GM12891 (cell line): ENCODE measurements at places on chromosomes 5 and 9.
A peak's percentile ranks its signal among the peaks of the same experiment; 100 is the strongest.

GRCh38 chr5:143206196-143207053 lies 197.1 kb downstream of the NR3C1 start:
- DNase-seq = no peak

DNA sequence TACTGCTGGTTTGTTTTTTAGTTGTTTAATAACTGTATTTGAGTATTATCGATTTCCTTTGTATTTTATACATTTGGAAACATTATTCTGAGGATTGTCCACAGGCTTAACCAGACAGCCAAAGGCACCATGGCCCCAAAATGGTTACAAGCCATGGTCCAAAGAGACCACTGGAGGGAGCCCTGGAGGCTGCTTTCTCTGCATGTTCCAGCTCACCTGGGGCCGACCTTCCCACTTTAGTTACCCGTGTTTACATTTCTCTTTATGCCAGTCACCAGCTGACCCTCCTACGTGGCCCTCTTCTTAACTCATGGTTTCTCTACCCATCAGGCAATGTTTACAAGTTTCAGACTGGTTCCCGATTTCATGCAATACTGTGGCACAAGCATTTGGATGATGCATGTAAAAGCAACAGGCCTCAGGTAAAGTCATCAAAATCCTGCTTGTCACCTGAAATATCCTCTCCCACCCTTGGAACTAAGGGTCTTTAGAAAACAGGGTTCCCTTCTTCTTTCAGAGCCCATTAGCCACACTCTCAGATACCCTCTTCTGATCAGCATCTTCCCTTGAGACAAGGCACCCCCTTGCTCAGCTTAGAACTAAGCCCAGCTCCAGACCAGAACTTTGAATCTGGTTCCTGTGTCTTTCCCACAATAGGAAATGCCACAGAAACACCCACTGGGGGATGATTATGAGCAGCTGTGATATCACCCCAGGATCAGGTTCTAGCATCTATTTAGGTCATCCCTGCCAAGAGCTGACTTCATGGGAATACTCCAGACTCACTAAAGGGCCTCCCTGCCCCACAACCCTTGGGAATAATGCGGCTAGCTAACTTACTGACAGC lies 49.9 kb upstream of the GARNL3 start:
- DNase-seq = peak; percentile 74

DNA sequence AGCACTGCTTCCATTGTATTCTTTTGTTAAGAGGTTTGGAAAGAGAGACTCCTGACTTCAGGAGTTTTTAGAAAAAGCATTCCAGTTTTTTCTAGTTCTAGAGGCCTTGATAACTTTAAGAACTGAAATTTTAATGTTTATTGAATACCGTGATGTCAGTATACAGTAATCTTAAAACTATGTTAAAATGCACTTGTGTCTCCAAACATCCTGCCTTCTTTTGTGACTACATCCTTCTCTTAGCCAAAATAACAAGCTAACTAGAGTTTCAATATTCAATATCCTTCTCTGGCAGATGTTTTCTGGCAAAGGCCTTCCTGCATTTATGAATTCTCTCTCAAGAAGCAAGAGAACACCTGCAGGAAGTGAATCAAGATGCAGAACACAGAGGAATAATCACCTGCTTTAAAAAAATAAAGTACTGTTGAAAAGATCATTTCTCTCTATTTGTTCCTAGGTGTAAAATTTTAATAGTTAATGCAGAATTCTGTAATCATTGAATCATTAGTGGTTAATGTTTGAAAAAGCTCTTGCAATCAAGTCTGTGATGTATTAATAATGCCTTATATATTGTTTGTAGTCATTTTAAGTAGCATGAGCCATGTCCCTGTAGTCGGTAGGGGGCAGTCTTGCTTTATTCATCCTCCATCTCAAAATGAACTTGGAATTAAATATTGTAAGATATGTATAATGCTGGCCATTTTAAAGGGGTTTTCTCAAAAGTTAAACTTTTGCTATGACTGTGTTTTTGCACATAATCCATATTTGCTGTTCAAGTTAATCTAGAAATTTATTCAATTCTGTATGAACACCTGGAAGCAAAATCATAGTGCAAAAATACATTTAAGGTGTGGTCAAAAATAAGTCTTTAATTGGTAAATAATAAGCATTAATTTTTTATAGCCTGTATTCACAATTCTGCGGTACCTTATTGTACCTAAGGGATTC lies 43.1 kb downstream of the NDFIP1 start:
- peak; percentile 16 for DNase-seq

- peak; percentile 18 for DNase-seq
Observed at GRCh38 chr5:126339215-126339805, 83.9 kb upstream of the GRAMD2B start.

DNA sequence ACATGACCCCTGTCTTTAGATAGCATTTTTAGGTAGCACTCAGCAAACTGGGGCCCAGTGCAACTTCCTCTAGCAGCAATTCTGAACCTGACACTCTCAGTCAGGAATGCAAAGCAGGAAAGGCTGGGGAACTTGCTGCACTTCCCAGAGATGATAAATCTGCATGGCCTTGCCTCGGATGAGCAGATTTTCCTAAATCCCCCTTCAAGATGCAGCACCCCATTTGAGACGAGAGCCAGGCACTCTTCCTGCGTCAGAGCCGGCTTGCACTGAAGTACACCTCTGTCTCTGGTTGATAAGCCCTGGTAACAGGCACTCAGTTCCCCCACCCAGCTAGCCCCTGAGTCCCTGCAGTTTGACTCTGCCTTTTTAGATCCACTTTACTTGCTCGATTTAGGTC lies 296.7 kb upstream of the PANK3 start:
- DNase-seq = no peak

GRCh38 chr9:30713243-30713642 lies 1671.2 kb upstream of the ACO1 start:
- DNase-seq = no peak

DNA sequence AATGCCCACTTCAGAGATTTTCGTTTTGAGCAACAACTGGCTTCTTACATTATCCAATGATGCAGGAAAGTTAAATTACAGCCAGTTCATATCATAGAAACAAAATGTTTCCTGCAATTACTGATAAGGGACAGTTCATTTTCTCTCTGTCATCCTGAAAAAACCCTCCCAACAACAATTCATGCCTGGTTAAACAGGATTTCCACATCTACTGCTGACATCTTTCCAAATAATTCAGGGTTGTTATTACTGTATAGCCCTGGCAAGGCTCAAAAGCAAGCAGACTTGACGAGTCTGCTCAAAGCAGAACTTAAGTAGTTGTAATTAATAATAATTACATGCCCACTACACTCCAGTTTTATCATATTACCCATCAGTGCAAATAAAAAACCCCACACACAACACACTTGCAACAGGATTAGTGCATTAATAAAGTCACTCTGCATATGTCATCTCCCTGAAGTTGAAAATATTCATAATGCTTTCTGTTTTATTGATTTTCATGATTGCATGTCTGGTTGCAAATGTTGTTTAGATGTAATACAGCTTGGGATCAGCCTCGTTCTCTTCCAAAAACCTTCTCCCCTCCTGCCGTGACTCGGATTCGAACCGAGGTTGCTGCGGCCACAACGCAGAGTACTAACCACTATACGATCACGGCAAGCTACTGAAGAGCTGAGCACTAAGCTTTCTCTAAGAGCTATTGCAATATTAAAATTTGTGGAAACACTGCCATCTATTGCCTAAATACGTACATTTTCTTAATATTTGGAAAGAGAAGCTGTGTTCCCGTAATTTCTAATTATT lies 119.6 kb upstream of the NFIB start:
- no peak for DNase-seq

GRCh38 chr5:144248015-144248414 lies 77.3 kb downstream of the KCTD16 start:
- DNase-seq = no peak

- no peak for DNase-seq
Observed at GRCh38 chr9:120931231-120932085, 4.9 kb upstream of the TRAF1 start.

DNA sequence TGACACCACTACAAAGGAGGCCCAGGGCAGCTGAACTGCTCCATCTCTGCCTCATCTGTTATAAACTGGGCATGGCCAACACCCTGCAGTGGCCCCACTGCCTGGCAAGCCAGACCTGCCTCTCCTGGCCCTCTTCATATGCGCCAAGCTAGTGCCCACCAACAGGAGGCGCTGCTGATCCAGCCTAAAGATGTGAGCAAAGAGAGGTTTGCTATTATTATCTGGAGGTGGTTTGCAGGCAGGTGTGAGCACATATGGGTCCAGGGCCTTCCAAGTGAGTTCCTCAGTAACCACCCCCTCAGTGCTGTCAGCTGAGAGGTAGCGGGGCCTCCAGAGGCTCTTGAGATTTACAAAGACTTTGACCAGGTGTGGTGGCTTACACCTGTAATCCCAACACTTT lies 232.2 kb downstream of the SYK start:
- no peak for DNase-seq

DNA sequence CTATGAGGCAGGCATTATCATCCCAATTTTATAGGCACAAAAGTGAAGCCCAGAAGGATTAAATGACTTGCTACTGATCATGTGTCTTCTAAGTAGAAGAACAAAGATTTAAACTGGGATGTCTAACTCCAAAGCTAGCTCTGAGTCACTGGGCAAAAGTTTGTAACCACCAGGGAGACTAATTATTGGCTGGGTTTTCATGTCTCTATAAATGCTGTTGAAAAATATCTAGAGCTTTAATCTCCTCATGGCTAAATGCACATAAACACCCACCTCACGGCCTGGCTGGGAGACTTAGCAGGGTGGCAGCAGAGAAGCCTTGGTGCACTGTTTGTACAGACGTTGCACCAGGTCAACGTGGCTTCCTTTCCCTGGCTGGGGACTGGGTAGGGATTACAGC lies 144.6 kb downstream of the MELK start:
- DNase-seq = no peak

DNA sequence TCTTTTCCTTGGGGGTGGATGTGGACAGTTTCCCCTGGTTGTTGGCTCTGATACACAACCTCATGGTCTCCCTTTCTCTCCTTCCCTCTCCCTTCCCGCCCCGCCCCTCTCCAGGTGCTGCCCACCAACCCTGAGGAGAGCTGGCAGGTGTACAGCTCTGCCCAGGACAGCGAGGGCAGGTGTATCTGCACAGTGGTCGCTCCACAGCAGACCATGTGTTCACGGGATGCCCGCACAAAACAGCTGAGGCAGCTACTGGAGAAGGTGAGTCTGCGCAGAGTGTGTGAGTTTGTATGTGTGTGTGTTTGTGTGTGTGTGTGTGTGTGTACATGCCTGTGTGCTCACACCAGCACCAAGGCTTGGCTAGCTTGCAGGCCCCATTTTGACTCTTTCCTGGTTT lies 2.6 kb downstream of the OLFM1 start:
- no peak for DNase-seq

GRCh38 chr9:88953381-88954029 lies 37.8 kb upstream of the S1PR3 start:
- no peak for DNase-seq

DNA sequence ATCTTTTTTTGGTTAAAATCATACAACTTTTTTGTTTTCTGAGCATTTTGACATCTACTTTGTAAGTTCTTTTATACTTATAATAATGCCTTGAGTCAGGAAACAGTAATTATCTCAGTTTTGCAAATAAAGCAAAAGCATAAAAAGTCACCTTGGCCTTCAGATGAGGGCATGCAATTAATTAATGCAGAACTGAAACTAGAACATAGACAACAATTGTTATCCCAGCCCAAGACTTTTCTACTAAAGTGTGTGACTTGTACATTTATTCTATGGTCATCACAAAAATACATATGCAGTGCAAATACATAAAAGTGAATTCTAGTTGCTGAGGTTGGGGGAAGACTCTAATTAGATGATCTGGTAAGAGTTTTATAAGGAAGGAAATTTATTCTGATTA lies 179.9 kb downstream of the ST8SIA4 start:
- DNase-seq = no peak

DNA sequence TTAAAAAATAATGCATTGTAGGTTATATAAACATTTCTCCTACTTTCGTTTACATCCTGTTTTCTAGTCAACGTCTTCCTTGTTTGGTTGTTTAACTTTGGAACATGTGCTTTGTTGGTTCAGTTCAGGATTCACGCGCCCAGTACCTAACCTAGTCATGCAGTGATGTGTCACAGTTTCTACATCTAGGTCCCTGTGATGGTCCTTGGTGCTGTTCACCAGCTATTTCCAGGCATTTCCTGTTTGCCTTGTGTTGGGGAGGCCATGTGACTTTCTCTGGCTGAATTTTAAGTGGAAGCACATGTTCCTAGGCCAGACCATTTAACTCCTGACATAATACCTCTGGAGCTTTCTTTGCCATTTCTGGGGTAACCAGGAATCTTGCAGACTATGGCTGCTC lies 292.3 kb downstream of the SMARCA2 start:
- no peak for DNase-seq

DNA sequence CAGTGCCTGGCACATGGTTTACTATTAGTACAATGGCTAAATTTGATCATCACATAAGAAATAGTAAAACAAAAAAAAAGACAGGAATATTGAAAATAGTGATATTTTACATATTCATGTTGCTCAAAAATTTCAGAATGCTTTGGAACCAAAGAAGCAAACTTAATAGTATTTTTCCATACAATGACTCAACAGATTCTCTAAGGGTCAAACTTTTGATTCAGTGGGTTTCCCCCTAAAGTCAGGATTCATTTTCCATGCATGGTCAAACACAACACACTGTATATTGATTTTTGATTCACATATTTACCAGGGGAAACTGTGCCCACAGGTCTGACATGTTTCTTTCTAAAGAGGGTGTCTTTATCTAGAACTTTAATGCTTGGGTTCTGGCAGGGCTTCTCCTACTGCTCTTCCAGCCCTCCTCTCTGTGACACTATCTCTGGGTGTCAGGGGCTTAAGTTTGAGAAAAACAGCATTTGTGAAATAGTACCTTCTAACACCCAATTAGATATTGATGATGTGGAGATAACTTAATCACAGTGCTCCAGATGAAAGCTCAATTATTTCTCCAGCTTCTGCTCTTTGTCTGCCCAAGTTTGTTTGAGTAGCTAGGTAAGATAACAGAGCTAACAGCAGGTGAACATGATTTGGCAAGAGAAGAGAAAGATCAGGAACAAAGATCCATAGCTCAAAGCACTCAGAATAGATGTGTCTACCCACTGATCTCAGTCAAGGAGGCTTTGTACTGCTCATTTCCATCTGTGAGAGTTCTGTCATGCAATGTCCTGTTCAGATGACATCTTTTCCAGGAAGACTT lies 35.5 kb upstream of the ELL2 start:
- no peak for DNase-seq

- no peak for DNase-seq
Observed at GRCh38 chr9:98104445-98104881, 14.6 kb downstream of the TRIM14 start.

DNA sequence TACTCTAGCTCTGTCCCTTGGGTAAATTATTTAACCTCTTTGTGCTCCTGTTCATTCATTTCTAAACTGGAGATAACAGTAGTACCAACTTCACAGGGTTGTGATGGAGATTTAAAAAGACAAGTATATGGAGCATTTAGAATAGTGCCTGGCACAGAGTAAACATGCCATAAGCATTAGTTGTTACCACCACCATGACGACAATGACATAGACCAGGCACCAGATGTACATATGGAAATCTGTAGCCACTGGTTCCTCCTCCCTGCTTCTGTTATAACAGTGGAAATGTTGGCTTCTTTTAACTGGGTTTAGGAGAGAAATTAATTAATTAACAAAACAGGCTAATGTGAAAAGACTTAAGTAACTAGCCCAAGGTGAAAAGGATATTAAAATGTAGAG lies 217.5 kb downstream of the DENND1A start:
- DNase-seq = no peak

- no peak for DNase-seq
Observed at GRCh38 chr5:172115541-172115982, 72.5 kb downstream of the STK10 start.
